ENCODE measurements at places on chromosomes 11 and 22.

GRCh38 chr11:107427569-107428180 is 29.9 kb downstream of the CWF19L2 start:
- no peak for DNase-seq

DNA sequence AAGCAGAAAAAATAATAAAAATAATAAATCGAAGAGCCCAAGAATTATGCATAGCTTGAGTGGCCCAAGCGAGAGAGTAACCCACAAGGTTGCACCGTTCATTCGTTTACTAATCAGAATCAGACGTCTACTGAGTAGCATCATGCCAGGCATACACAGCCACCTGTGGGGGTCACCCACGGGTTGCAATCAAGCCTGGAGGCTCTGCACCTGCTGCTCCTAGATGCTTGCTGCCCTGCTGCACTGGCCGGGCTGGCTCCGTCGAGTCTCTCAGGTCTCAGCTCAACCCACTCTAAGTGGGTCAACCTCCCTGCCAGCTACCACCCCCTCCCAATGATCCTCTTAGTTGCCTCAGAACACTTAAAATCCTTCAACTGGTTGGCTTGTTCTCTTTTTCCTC is 2.0 kb upstream of the TESMIN start:
- DNase-seq, result no peak

DNA sequence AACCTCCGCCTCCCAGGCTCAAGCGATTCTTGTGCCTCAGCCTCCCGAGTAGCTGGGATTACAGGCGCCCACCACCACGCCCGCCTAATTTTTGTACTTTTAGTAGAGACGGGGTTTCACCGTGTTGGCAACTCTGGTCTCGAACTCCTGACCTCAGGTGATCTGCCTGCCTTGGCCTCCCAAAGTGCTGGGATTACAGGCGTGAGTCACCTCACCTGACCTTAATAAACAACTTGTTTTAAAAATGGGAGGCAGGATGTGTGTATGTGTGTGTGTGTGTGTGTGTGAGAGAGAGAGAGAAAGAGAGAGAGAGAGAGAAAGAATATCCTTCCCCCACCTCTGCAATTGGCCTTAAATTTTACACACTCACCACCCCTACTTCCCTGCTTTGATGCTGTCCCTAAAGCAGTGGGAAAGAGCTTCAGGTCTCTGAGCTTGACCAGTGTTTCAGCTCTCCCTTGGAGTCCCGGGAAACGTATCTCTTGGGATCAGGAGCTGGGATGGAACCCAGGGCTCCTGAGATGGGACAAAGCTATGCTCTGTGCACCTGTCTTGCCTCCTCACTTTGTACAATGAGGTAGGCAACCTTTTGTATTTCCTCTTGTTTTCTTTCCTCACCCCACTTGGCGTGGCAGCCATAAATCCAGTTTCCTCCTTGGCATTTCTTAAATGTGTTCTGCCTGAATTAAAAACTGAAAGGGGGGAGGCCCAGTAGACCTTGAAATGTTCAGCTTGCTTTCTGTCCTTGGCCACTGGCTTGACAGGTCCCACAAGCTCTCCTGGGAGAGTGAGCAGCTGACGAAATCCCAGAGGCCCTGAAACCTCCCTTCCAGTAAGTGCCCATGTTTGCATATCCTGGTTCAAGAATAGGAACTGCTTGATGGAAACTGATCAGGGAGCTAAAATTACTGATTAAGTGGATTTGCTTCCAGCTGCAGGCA is 17.8 kb upstream of the XBP1 start:
- DNase-seq, result no peak

DNA sequence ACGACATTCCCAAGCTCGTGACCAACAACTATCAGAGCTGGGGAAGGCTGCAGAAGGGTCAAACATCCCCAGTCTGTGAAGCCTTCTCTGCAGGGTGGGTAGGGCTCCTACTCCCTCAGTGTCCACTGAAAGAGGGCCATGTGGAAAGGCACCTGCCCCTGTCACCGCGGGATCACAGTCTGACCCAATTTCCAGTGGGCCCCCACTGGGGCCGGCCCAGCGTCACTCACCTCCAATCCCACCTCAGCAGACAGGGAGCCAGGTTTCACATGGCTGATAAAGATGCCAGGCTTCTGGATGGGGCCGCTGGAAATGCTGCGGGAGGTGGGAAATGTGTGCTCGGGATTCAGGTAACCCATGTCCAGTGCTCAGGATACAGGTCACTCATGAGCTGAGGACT is 20.0 kb downstream of the USH1C start:
- no peak for DNase-seq

- DNase-seq, result no peak
Measured at GRCh38 chr11:28529046-28529445, 420.9 kb downstream of the METTL15 start.

- no peak for DNase-seq
Measured at GRCh38 chr11:111414267-111414931, 35.3 kb upstream of the POU2AF1 start.

DNA sequence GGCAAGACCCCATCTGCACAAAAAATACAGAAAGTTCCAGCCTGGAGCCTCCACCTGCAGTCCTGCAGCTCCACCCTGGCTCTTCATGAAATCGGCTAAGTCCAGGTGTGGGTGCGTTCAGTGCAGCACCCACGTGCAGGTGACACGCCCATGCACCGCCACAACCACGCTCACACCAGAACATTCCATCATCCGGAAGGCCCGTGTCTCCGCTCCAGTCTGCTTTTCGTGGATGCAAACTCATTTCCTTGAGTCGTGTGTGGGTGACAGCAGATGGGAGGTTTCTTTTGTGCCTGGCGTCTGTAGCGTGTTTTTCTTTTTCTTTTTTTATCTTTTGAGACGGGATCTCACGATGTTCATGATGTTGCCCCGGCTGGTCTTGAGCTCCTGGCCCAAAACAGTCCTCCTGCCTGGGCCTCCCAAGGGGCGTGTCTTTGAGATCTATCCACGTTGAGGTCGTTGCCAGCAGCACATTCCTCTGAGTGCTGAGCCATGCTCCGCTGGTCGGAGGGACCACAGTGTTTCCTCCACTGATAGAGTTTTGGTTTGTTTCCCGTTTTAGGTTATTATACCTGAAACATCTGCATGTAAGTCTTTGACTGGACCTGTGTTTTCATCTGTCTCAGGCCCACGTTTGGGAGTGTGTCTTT is 7.2 kb downstream of the PTDSS2 start:
- no peak for DNase-seq

DNA sequence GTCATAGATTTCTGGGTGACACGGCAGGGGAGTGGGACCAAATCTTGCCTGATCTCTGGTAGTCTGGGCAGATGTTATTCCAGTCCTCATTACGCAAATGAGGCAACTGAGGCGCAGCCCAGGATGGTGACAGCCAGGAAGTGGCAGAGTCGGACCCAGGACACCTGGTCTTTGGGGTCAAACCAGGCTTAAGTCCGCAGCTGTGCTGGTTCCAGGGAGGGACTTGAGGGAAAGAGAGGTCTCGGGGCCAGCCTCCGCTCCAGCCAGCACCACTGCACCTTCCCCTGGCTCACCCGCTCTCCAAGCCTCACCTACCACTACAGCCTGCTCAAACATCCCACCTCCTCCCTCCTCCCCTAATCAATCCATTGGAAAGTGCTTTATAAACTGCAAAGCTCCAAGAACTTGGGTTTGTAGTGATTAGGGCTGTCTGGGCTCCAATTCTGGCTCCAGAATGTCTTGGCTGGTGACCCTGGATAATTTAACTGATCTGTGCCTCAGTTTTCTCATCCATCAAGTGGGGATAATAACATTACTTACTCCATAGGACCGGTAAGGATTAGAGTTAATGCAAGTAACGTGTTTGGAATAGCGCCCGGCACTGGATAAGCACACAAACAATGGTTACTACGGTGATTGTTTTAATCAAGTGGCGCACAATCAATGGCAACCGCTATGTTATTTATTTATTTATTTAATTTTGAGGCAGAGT is 526 bp upstream of the PNPLA5 start:
- DNase-seq, result no peak
